ENCODE measurements at places on chromosomes 3 and 15.

GRCh38 chr3:152174876-152175527 lies 93.7 kb upstream of the MBNL1 start:
- DNase-seq = no peak

DNA sequence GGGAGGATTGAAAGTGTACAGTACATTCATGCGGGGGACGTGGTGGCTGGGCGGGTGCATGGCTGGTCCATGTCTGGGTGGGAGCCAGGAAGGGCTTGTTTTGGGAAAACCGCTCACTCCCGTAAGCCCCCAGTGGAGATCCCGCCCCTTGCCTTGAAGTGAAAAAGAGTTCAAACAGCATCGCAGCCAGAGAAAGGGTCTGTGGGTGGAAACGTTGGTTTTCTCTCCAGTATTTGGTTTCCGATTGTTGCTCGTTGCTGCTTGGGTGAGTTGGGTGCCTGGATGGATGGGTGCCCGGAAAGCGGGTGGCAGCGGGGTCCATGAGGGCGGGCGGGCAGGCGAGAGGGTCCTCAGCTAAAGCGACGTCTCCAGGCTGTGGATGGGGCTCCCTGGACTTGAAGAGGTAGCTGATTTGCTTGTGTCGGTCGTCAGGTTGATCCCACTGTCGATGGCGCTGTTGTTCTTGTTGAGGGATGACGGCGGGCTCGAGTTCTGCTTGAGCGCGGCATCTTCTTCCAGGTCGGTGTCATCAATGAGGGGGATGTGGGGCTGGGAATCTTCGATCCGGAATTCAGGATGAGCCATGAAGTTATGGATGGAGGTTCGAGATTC lies 7.7 kb upstream of the SEC13 start:
- no peak for DNase-seq

- no peak for DNase-seq
Measured at GRCh38 chr3:110623571-110623970, 448.0 kb upstream of the NECTIN3 start.

DNA sequence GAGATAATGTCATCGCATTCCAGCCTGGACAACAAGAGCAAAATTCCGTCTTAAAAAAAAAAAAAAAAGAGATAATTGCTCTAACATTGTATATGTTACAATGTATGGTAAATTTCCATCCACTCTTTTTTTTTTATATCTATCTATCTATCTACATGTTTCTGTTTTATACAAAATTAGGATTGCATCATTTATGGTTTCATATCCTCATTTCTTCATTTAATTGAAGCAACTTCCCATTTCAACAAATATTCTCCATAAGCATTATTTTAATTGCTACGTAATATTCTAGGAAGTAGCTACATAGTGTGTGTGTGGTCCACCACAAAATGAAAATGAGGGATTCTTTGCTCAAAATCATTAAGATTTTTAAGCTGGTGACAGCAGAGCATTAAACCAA lies 18.4 kb downstream of the RBP1 start:
- no peak for DNase-seq

DNA sequence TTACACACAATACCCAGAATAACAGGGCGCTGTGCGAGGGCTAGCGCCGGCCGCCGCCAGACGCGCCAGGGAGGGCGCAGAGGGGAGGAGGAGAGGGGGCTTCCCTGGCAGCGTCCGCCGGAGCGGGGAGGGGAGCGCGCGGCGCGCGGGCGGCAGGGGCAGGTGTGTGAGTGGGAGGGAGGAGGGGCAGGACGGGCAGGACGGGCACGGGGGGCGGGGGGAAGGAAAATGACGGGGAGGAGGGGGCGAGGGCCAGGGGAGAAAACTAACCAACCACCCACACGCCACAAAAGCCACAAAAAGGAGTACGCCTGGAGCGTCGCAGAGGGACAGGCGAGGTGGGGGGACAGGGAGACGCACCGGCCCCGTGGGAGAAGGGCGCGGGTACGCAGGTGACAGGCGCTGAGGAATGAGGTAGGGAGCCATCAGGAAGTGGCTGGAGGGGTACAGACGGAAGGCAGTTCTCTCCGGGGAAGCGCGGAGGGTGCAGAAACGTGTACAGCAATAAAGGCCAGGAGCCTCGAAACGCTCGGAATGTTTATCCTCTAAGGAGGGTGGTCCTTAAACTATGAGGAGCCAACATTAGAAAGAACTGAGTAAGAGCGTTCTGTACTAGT lies 610 bp upstream of the SATB1 start:
- DNase-seq = no peak

- no peak for DNase-seq
Measured at GRCh38 chr15:85302271-85302670, 78.1 kb upstream of the AKAP13 start.

All from cortex of kidney (tissue), 1 donor.